ENCODE measurements at places on chromosomes 16 and 17.

DNA sequence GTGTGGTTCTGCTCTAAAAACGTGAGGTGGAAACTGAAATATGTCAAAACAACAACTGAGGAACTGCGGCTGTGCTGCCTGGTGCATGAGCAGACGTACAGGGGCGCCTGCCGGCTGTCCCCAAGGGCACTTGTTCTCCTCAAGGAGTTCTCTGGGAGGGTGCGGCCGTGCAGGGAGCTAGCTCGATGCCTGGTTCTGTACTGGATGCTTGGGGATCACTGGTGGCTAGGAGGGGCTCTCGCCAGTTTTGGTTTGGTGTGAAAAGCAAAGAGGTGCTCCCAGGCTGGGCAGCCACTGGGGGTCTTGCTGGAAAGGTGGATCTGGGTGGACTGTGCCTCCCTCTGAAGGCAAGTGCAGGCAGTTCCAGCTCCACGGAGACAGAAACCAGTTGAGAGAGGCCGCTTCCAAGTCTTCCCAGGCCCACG lies 41.9 kb upstream of the ATP2A3 start:
- no peak for DNase-seq

- no peak for DNase-seq
Measured at GRCh38 chr17:16882243-16882925, 89.5 kb downstream of the TNFRSF13B start.

DNA sequence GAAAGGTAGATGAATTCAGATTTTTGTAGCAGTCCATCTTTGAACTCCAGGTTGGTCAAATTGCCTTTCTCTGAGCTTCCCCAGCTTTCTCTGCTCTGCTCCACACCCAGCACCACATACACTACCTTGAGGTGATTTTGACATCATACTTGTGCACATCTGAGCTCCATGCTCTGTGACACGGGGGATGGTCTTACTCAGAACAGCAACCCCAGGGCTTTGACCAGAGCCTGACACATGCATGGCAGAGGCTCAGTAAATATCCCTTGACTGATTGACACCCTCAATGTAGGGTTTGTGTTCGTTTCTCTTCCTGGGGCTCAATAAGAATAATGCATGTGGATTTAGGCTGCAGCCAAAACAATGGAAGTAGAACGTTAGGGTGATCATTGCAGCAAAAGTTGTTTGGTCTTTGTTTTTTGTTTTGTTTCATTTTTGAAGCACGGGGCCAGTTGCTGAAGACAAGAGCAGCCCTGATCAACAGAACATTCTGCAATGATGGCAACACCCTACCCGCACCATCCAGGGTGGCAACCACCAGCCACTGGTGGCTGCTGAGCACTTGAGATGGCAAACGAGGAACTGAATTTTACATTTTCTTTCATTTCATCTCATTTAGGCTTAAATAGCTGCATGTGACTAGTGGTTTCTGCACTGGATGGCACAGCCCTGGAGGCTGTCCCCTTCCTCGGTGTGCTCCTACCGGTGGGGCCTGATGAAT lies 224.8 kb upstream of the TNRC6C start:
- DNase-seq = no peak

DNA sequence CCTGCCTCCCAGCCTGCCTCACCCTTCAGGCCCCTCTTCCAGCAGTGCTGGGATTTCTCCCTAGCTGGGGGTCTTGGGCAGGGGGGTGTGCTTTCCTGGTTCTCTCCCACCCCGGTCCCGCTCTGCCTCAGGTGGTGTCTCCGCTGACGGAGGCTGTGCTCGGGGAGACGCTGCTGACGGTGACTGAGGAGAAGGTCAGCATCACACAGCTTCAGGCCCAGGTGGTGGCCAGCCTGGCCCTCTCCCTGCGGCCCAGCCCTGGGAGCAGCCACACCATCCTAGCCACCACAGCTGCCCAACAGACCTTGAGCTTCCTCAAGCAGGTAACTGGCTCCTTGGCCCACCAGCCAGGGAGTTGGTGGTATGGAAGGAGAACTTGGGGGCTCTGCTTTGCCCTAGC lies 56.5 kb downstream of the TMEM132E start:
- DNase-seq = no peak

DNA sequence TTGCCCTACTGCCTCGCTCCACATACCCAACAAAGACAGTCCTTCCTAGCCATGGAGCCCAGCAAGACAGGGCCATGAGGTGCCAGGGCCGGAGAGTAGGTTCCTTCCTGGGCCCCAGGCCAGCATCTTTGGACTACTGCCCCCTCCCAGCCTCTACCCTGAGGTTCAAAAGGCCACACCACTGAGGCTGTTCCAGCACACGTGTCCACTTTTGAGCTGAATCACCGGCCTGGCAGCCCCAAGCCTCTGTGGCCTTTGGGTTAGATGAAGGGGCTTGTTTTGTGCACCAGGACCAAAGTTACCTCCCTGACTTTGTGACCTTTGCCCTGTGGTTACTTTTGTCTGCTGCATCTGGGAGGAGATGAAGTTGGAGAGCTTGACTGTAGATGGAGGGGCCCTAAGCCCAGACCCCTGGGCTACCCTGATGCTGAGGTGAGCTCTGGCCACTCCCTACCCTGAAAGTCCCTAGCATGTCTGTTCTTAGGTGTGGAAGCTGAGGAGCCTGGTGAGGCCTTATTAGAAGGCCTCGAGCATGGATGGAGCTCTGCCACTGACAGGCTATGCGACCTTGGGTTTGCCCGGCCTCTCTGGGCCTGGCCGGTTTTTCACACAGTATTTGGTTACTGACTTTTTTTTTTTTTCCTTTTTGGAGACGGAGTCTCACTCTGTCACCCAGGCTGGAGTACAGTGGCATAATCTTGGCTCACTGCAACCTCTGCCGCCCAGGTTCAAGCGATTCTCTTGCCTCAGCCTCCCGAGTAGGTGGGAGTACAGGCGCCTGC lies 12.0 kb downstream of the SEZ6 start:
- DNase-seq = no peak

DNA sequence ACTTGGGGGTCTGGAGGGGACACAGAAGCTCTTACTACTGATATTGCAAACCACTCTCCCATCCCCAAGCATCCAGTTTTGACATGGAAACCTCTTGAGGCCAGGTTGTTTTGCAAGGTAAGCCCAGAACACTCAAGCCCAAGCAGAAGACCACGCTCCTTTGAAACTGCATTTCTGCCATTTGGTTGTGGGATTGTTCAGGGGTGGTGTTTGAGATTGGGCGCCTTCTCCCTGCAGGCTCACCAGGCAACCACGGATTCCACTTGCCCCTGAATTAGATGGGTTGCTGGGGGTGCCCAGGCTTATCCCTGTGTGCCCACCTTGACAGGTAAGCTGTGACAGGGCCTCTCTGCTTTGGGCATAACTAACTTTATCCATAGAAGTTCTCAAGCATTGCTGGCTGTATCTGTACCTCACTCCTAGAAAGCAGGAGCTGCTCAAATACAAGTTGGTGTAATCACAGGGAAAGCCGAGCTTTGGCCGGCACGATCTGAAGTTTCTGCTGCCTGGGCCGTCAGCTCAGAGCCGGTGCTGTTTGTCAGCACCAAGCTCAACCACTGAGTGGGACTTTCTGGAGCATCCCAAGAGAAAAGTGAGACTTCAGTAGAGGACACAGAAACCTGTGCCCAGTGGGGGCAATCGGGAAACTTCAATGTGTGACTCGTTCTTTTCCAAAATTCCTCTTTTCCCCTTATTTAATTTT lies 93.6 kb downstream of the CYLD start:
- DNase-seq = no peak

DNA sequence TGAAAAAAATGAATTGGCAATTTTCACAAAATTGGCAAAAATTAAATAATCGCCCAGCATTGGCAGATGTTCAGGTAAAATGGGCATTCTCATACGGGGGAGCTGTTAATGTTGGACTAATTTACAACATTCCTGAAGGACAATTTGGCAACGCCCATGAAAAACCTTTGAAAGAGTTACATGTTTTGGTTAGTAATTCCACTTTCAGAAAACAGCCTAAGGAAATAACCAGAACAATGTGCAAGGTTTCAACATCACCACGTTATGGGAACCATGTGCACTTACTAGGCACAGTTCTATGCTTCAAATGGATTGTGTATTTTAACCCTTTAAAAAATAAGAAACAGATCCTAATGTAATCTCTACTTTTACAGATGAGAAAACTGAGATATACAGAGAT lies 62.7 kb downstream of the CDYL2 start:
- no peak for DNase-seq

DNA sequence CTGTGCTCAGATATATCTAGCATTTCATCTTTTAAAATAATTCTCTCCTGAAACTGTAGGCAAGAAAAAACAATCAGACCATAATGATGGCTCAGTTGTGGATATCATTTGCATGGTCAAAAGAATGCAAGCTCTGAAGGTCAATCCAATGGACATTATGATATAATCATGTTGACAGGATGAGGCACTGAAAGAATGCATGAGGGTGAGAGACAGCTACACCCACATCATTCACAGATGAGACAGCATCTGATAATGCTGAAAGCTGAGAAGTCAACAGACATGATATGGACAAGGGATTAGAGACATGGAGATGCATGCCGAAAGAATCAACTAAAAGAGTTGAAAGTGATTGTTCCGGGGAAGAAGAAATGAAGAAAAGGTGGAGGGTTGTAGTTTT lies 346.4 kb upstream of the CDH5 start:
- DNase-seq = no peak

DNA sequence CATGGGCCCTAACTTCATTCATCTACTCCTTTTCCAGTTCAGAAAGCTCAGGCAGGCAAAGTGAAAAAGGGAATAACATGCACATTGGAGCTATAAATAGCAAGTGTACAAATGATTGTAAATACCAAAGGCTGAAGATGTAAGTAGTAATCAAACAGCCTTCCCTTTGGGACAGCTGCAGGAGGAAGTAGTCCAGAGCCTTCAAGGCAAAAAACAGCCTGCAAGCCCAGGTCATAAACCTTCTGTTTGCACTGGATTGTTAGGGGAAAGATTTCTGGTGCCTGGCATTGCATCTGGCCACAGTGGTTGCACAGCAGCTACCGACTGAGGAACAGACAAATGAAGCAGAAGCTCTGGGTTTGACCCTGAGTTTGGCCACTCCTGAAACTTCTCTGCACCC lies 98.6 kb upstream of the PMFBP1 start:
- no peak for DNase-seq

DNA sequence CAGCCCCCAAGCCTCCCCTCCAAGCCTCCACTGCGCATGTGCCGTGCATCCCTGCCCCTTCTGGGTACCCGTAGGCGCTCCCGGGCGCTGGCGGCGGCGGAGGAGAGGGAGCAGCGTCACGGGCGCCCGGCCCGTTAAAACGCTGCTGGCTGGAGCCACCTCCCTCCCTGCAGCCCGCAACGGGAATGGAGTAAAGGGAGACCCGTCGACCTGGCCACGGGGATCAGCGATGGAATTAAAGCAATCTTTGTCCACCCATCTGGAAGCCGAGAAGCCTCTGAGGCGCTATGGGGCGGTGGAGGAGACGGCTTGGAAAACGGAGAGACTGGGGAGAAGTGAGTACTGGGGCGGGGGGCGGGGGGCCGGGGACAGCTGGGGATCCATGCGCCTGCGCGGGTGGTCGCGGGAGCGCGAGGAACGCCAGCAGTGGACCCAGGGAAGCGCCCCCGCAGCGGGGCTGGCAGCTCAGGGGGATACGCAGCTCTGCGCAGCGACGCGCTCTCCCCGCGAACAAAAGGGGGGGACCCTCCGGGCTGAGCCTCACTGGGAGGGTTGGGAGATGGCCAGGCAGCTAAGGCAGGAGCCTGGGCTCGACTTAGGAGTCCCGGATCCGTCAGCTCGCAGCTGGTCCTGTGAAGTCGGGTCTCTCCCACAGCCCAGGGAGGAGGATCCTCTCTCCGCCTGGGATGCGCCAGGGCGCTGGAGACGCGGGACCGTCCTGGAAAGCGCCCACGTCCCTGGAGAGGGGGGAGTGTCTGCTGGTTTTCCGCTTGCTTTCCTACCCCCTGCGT lies at the start of gene BMERB1:
Gene BMERB1 (plus strand): TSS at position 164 of the 791 bp plus-strand sequence. CDS start 66 bp downstream, at position 230.
- peak; percentile 28 for DNase-seq

DNA sequence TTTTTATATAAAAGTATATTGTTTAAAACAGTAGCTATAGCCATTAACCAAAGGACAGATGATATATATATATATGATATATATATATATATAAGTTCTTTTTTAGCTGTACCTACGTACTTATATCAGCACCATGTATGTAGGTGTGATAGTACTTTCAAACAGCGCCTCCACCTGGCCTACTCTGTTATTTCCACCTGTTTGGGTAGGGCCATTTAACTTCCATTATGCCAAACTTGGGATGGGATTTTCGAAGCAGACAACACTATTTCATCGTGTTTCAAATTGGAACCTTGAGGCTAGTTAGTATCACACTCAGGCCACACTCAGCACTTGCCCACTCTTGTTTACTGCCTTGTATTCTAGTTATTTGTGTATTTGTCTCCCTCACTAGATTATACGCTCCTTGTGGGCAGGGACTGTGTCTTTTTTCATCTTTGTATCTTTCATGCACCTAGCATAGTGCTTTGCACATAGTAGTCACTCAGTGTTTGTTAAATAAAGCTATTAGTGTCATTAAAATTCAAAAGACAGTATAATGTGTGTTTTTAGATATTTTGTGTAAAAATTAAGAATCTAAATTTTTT lies 11.8 kb upstream of the CLTC start:
- DNase-seq = no peak

GRCh38 chr16:14528306-14528705 lies 101.8 kb downstream of the PARN start:
- DNase-seq = no peak

- DNase-seq = no peak
Measured at GRCh38 chr16:11996433-11997330, 20.1 kb downstream of the SNX29 start.

- DNase-seq = no peak
Measured at GRCh38 chr17:41695134-41695661, 6.5 kb downstream of the EIF1 start.

GRCh38 chr17:39772987-39773934 lies 35.5 kb downstream of the GRB7 start:
- no peak for DNase-seq

DNA sequence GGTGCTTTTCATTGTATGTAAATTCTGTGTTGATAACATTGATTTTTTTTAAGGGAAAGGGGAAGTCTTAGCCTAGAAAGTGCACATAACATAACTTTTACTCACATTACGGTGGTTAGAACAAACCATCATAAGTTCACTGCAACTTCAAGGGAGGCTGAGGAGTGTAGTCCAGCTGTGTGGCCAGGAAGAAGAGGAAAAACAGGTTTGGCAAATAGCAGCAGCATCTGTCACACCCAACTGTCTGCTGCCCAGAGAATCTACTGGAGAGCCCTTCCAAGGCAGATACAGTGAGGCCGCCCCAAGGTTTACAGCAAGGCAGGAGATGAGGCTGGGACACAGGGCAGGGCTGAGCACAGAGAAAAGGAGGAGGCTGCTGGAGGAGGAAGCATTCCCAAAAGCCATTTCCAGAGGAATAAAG lies 60.6 kb downstream of the AIPL1 start:
- DNase-seq = no peak

- no peak for DNase-seq
Measured at GRCh38 chr17:81385320-81386111, 9.7 kb upstream of the BAHCC1 start.

DNA sequence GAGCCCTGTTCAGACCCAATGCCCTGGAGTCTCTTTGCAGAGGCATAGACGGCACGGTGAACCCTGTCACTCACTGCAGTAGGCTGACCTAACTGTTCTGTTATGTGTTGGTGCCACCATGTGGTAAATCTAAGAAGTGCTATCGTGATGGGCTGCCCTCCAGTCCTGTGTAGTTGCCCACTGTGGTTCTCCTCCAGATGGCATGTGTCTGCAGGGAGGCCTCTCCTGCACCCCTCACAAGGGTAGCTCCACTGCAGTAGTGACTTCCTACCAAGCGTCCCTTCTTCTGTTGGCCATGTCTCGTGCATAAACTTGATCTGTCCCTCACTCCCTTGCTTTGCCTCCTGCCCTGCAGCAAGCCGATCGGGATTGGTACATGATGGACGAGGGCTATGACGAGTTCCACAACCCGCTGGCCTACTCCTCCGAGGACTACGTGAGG lies 5.8 kb downstream of the DHX38 start:
- no peak for DNase-seq

Measured in stimulated activated CD8-positive, alpha-beta memory T cell treated with anti-CD3 and anti-CD28 coated beads, Interleukin-7, amount 100 ng/mL, for 1 hour (primary cell).